ENCODE measurements at places on chromosomes 5 and 9.
A peak's percentile ranks its signal among the peaks of the same experiment; 100 is the strongest.

GRCh38 chr5:141412854-141413539 lies at the start of gene PCDHGA10:
TSS of gene PCDHGA10 (plus strand) at chr5:141412987. CDS start at chr5:141413176, 189 bp downstream.
- DNase-seq, result peak; percentile 17

DNA sequence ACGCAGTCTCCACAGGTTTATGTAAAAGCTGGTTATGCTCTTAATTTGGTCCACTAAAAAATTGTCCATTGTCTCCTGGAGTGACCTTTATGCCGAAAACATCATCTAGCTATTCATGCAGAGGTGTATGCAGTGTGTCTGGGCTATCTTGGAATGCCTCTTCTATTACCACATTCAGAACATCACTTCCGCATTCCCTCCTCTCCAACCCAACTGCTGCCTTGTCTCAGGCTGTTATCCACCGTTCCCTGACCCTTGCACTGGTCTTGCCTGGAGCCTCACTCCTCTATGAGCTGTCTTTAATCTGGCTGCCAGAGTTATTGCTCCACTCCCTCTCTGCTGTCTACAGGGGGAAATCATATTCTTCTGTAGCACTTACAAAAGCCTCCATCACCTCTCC lies 214.1 kb upstream of the ANKRD55 start:
- no peak for DNase-seq

DNA sequence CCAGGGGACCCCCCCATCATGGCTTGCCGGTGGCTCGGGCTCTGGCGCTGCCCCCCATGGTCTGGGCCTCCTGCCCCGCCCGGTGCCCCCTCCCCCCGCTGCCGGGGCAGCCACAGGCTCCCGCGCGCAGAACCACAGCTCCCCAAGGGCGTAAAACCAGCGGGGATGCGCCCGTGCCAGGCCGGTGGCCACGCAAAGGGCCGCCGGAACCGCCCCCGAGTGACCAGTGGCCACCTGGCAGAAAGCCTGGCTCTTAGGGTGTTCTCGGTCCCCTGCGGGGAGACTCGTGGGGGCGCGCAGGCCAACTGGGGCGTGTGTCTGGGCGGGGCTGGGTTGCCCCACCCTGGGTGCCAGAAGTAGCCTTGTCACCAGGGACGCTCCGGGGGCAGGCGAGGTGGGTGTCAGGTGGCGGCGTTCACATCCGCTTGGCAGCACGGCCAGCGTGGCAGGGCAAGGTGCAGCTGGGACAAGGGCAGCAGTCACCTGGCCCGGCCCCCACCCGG lies 515 bp upstream of the AGPAT2 start:
- DNase-seq, result no peak

DNA sequence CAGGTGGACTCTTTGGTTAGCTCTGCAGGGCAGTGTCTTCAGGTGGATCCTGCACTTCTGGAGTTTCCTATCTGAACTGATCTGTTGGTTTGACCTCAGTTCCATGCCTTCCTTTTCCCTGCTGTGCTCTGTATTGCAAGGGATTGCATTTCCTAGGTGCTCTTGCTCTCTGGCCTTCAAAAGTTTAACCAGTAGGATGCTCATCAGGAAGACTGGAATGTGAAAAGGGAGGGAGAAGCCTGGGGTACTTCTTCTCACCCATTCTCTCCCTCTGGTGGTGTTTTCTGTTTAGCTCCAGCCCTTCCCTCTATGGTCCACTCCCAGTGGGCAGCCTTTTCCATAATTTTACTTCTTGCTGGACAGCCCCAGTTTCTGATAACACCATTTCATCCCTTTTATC lies 78.5 kb downstream of the ZNF618 start:
- no peak for DNase-seq

- DNase-seq, result no peak
Observed at GRCh38 chr9:137446851-137447471, 5.8 kb upstream of the ENTPD8 start.

GRCh38 chr5:140631831-140632365 lies 1.1 kb downstream of the CD14 start:
- no peak for DNase-seq

DNA sequence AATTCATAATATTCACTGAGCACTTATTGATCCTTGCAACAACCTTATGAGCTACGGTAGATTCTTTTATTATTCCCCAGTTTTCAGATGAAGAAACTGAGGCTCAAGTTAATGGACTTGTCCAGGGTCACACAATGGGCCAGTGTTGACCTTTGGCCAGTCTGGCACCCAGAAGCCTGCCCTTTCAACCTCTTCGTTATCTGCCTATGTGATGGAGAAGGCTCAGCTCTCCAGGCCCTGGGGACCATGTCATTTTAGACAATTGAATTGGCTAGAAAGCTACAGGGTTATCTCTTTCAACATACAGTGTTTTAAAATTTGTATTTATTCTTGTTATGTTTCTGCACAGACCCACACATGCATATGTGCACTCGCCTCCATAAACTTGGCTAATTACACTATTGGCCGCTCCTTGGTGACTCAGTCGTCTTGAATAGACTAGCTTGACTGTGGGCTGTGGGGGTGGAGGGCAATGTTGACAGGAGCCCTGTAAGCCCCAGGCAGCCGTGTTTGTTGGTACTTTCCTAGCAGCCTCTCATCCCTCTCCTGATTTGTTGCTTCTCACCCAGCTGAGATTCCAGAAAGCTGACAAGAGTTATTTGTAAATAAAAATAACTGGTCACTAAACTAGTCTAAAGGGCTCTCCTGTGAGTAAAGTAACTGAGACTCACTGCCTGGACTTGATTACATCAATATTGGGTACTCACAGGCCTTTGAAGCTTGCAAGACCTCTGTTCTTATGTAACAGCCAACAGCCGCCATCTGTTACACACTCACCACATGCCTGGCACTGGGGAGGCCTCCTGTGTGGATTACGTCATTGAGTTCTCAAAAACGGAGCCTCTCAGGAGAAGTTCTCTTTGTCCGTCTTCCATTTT lies 8.5 kb upstream of the ANGPTL2 start:
- DNase-seq, result no peak

- no peak for DNase-seq
Observed at GRCh38 chr5:135822286-135822685, 12.2 kb upstream of the SLC25A48 start.

GRCh38 chr5:55593115-55593472 lies 58.3 kb upstream of the PLPP1 start:
- peak; percentile 28 for DNase-seq

DNA sequence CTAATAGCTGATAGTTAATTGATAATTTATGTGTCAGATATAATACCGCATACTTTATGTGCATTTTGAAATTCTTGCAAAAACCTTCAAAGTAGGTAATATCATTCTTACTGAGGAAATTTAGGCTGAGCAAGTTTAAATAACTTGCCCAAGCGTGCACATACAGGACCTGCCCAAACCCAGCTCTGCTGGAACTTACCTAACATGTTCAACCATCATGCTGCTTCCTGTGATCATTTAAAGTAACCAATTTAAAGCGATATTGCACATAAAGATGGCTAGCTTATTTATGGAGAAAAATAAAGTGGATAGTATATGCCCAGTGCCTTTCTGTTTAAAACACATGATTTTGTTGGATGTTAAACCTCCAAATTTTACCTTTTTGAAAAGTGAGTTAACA lies 4.3 kb downstream of the FAM174A start:
- DNase-seq, result no peak

- DNase-seq, result no peak
Observed at GRCh38 chr5:125052584-125052983, 306.1 kb upstream of the ZNF608 start.

DNA sequence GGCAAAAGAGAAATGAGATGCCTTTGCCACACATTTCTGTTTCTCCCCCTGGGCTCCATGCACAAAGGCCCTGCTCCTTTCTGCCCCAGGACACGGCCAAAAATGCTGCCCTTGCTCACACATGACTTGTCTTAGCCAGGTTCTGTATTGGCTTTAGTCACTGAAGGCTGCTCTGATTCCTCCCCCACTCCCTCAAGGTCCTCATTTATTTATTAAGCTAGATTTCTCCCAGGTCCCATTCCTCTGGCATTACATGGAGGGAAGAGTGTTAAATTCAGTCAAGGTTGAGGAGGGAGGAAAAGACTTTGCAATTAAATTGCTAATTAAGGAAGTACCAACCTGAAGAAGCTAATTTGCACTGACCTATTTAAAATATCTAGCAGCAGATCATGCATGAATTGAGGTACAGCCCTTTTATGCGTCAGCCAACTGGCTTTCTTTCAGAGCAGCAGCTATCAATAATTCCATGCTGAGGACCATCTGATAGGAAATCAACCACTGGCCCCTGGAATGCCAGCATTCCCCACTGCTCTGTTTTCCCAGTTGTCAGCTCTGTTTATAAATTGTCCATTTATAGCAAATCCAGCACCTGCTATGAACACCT lies 81.2 kb upstream of the MAP3K1 start:
- DNase-seq, result no peak

GRCh38 chr5:14035859-14036503 lies 91.5 kb upstream of the DNAH5 start:
- DNase-seq, result peak; percentile 5

DNA sequence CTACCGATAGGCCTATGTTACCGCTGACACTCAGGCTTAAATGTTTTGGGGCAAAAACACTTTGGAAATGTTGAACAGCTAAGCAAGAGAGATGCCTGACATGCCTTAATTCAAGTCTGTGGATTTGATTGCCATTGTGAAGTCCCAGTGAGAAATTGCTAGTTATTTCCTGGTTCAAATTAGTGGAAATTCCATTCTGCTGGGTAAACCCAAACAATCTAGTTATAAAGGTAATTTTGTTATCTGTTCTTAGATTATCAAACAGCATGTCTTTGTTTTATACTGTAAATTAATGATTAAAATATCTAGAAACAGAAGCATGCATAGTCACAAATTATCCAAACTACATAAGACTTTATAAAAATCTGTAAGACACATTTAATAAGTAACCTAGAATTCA lies 96.6 kb downstream of the PJA2 start:
- DNase-seq, result no peak

Data from GDM1 (cell line).